ENCODE measurements at places on chromosomes 4 and X.

DNA sequence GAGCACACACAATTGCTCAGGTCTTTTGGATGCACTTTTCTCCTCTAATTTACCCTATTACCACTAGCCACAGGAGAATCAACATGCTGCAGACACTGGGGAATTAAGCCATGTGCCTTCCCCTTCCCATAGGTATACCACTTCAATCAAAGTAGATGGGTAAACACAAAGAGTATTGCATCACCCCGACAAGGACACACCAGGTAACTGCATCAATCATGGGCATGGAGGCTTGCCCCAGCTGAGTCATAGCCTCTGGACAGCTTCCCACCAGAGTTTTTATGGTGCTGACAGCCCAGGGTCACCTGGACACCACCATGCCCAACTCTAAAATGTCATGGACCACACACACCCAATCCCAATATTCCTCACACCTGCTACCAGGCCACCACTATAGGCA lies 197.2 kb upstream of the AR start:
- DNase-seq = no peak

DNA sequence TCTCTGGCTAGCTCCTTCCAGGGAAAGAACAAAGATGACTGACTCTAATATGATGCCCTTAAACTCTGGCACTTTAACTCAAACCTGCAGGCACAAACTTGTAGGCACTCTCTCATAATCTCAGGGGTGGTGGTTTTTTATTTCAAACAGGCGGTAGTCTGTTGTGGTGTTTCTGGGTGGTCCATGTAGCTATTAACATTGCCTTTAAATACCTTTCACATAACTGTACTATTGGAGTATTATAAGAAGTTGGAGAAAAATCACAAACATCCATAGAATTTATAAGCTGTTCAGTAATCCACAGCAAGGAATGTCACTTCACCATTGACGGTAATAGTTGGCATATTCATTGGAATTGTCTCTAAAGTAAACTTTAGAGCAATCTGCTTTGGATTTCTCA lies 204.2 kb upstream of the PDE5A start:
- no peak for DNase-seq

DNA sequence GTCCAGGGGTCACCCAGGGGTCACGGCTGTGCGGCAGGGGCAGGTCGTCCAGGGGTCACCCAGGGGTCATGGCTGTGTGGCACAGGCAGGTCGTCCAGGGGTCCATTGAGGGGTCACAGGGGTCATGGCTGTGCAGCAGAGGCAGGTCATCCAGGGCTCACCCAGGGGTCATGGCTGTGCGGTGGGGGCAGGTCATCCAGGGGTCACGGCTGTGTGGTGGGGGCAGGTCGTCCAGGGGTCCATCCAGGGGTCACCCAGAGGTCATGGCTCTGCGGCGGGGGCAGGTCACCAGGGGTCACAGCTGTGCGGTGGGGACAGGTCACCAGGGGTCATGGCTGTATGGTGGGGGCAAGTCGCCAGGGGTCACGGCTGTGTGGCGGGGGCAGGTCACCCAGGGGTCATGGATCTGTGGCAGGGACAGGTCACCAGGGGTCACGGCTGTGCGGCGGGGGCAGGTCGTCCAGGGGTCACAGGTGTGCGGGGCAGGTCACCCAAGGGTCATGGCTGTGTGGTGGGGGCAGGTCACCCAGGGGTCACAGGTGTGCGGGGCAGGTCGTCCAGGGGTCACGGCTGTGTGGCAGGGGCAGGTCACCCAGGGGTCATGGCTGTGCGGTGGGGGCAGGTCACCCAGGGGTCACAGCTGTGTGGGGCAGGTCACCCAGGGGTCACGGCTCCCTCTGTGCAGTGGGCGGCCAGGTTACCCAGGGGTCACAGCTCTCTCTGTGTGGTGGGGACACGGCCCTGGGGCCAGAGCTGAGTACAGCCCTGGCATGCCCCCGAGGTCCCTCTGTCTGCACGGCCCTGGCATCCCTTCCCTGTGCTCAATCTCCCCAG lies 16.0 kb downstream of the ATP5ME start:
- DNase-seq = no peak

DNA sequence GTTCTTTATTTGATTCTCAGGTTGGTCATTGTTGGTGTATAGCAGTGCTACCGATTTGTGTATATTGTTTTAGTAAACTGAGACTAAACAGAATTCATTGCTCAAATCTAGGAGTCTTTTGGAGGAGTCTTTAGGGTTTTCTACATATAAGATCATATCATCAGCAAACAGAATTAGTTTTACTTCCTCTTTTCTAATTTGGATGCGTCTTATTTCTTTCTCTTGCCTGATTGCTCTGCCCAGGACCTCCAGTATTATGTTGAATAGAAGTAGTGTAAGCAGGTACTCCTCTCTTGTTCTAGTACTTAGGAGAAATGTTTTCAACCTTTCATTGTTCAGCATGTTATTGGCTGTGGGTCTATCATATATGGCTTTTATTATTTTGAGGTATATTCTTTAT lies 92.6 kb downstream of the IQCM start:
- no peak for DNase-seq

DNA sequence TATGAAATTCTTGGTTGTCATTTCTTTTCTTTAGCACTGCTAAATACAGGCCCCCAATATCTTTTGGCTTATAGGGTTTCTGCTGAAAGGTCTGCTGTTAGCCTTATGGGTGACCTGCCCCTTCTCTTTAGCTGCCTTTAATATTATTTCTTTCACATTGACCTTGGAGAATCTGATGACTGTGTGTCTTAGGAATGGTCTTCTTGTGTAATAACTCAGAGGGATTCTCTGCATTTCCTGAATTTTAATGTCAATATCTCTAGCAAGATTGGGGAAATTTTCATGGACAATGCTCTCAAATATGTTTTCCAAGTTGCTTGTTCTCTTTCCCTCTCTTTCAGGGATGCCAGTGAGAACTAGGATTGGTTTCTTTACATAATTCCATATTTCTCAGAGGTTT lies 292.4 kb downstream of the SLC7A11 start:
- DNase-seq = no peak

- DNase-seq = no peak
Observed at GRCh38 chr4:136818811-136819330, 713.4 kb downstream of the PCDH18 start.

All from D721Med (cell line).